Aorta (tissue), 5 donors: ENCODE measurements at places on chromosomes 3 and 15. TPM values are rescaled to one million over a fixed set of nuclear protein-coding genes. Genes with fewer than 3 reads are reported as not detected.

The SPATA12 gene
- not detected for total RNA-seq

The TPRA1 gene
- total RNA-seq, result 28.5 TPM

The MORF4L1 gene
- total RNA-seq, result 401 TPM

DNA sequence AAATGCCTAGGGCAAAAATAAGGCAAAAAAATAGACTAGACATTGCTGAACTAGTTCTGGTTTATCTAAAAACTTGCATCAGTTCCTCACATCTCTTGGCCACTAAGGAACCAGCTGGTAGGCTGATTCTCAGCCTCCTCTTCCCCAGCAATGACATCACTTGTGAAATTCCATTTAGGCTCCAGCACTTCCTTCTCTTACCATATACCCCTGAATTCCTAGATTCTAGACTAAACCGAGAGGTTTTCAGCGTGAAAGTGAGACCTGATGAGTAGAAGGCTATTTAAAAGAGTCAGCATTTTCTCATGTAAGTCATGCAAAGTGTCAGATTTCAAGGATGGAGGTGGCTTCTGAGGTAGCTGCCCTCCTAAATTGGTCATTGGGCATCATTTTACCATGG, 247.1 kb upstream of the CDIN1 start:
- DNase-seq, result no peak

DNA sequence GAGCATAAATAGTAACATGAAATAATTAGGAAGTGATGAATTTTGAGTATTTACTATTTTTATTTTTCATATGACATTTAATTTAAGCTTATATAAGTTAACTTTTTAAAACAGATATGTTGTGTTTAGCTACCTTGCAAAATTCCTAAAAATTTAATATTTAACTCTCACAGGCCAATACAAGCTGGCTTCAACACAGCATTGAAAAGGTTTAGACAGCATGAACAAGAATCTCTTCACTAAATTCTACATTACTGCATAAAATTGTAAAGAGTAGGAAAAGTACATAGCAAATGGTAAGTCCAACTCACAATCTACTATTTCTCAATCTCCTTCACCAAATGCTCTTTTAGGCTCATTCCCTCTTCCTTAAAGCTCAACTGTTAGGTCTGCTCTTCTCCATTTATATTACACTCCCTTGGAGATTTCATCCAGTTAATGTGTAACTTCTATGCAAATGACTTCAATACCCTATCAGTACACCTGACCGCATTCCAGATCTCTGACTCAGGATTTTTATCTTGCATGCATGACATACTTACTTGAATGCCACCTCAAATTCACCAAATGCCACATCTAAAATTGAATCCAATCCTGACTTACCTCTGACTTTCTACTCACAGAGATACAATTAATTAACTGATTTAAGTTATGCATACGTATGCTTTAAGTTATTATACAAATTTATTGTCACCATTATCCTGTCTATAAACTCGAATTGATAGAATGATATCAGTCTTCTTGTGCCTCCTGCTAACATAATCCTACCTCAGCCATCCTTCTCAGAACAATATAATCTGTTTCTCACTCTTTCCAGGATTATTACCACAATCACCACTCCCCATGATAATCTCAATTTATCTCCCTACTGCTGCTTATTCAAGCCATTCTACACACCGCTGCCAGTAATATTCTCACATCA, 127.0 kb downstream of the STAG1 start:
- DNase-seq, result no peak
